ENCODE measurements at places on chromosomes 13 and 19.

GRCh38 chr13:102771298-102772041 is 2.1 kb downstream of the TEX30 start:
- no peak for DNase-seq

GRCh38 chr19:3668331-3669081 is 31.8 kb downstream of the PIP5K1C start:
- DNase-seq = no peak

DNA sequence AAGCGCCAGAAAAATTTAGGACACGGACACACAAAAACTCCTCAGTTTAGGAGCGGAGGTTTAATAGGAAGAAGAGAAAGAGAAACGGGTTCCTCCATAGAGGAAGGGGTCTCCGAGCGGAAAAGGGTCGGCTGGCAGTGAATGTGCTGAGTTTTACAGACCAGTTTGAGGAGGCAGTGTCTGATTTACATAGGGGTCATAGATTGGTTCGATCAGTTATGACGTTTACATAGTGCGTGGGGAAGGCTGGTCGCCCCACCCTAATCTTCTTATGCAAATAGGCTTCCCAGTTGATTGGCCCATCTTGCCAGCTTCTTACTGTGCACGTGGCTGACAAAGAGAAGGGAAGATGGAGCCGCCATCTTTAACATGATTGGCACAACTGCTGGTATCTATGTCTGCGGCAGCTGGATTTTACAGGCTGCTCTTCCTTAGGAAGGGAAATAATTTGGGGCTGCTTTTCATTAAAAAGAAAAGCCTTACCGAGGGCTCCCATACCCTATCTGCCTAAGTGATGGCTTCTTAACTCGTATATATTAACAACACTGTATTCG is 1.2 kb upstream of the ZNF225 start:
- no peak for DNase-seq

DNA sequence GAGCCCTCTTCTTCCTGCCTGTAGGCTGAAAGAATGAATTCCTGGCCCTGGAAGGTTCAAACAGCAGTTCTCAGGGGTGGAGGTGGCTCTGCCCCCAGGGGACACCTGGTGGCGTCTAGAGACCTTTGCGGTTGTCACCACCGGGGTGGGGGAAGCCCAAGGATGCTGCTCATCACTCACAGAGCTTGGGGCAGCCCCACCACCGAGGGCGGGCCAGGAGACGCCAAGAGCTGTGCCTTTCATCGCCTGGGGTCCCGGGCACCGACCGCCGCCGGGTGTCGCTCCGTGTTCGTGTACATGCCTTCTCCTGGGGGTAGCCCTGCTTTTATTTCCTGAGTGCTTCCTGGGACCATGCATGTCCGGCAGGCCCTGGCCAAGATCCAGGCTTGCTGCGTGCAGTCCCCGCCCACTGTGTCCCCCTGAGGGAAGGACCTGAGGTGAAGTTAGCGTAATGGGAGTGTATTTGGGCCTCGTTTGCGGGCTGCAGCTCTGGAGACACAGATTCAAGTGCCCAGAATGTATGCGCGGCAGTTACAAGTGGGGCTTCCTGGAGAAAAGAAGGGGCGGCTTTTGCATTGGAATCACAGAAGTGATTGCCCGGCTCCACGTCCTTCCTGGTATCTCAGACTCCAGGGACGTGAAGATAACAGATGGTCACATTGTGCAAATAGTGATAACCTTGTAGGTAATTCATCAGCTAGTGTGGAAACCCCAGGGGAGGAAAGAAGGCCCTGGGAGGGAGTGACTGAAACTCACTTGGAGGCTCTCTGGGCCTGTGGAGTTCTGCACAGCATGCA is 7.8 kb downstream of the DOT1L start:
- peak; percentile 63 for DNase-seq

DNA sequence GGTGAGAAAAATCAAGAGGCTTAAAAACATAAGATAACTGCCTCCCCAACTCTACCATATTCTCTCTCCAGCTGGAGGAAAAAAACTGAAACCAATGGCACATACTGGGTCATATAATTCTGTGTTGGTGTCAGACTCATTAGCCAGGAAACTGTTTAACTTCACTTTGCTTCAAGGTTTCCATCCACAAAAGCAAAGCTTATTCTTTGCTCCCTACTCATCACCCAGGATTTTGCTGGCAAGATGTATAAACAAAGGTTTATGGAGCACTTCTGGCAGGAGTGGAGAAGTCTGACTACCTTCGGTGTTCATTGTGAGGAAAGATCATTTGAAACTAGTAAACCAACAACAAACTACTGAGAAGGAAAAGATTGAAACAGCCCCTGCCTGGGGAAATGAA is 197.5 kb upstream of the SERP2 start:
- DNase-seq = no peak

GRCh38 chr19:51121257-51121656 is 3.4 kb upstream of the SIGLEC9 start:
- no peak for DNase-seq

DNA sequence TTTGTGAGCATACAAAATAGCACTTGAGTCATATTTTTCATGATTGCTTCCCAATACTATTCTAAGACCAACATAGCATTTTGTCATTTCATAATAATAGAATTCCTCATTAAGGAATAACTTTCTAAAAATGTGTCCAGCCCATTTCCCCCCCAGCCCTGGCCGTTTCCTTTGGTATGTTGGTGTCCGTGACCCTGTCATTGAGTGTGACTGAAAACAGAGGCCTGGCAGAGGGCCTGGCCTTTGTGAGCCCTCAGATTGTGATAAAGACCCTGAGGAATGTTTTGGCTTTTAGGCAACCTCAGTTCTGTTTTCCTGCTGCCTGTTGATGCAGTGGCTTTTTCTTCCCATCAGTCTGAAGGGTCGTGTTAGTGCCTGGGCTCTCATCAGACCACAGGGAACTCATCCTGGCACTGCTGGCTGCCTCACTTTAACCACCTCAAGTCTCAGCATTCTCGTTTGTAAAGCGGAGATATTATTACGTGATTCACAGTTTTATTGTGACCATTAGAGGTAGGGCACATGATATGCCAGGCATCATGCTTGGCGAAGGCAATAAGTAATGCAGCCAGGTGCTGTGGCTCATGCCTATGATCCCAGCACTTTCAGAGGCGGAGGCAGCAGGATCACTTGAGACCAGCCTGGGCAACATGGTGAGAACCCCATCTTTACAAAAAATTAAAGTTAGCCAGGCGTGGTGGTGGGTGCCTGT is 13.8 kb downstream of the SPINT2 start:
- no peak for DNase-seq

GRCh38 chr13:112954488-112955270 is 14.3 kb upstream of the MCF2L start:
- no peak for DNase-seq

DNA sequence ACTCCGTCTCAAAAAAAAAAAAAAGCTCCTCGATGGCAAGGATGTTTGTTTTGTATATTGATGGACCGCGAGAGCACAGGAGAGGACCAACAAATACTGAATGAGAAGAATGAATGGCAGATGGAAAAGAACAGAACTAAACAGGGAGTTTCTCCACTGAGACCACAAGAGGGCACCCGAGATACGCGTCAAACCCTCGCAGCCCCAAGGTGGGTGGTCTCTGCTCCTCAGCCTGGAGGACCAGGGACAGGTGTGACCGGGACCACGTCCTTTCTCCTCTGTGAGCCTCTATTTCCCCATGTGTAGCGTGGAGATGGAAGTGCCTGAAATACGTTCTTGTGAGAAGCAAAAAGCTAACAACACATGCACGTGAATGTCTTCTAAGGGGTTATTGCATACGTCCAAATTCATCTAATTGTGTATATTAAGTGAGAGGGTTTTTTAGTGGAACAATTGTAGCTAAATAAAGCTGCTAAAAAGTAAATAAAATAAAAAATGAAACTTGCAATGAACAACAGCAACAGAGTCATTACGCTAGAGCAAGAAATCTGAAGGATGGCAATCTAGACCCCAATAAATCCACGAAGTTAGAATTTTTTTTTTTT is 8.3 kb upstream of the CDC42EP5 start:
- DNase-seq = no peak

GRCh38 chr13:43058318-43058674 is 34.9 kb downstream of the DNAJC15 start:
- DNase-seq = no peak

DNA sequence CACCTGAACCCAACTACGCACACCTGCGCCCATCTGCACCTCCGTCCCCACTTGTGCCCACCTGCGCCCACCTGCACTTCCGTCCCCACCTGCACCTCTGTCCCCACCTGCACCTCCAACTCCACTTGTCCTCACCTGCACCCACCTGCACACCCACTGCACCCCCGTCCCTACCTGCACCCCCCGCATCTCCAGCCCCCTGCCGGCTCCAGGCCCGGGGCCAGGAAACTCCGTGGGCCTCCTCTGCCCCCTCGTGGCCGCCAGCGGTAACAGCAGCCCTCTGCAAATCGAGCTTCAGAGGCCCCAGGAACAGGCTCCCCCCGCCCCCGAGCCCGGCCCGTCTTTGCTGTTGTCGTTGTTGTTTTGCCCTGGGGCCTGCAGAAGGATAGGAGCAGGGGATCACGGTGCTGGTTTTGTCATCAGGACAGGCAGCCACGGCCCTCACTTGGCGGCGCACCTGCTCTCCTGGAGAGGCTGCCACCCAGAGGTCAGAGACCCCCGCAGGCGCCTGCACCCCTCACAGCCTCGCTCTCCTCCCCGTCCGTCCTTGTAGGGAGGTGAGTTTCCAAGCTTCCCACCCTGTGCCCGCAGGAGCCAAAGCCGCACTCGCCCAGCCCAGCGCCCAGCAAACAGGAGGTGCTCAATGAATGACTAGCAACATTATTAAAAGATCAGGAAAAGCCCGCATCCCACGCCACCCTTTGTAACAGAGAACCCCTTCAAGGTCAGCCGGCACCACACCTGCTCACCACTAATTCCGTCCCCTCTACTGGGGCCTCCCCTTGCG is 65.4 kb downstream of the GNG7 start:
- DNase-seq = peak; percentile 56

DNA sequence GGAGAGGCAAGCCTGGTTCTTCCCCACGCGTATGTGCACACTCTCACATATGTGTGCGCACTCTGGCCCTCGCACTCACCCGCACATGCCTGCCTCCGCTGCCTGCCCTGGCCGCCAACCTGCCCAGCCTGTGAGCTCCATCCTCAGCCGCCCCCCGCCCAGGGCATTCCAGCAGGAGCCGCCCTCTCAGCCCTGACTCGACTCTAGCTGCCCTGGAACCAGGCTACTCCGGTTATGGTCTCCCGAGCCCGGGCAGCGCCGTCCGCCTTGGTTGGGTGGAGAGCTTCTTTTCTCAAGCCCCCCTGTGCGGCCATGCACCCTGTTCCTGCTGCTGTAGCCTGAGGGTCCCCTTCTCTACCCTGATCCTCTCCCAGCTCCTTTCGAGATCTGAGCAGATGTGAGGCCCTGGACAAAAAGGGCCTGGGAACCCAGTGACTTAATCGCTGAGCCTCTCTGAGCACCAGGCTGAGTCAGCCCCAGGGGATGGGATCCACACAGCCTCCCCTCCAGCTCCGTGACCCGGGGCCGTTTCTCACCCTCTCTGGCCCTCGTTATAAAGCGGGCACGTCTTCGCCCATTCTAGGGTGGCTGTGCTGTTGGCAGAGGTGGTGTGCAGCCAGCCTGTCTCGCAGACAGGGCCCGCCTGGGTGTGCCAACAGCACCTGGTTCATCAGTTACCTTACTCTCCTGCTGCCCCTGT is 191.5 kb downstream of the TEX29 start:
- DNase-seq = no peak

GRCh38 chr19:44718441-44719261 is 19.7 kb downstream of the CEACAM16 start:
- DNase-seq = no peak

- DNase-seq = peak; percentile 15
These were observed 11.8 kb upstream of the SHD start for GRCh38 chr19:4267101-4267900.

- no peak for DNase-seq
These were observed 8.0 kb downstream of the NPAS1 start for GRCh38 chr19:47027586-47028088.

DNA sequence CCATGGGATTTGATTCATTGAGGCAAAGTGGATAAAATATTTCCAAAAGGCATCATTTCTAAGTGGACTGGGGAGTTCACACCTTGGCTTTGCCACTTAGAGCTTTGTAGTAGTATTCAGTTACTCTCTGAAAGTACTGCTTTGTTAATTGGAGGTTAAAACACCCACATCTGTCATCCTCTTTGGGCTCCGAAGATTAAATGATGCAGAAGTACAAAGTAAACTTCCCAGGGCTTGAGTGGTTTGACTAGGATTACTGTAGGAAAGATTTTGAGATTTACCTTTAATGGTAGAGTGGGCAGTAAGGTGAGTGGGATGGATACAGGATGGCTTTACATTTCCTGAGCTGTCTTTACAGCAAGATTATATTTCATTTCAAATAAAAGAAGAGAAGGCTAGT is 42.4 kb downstream of the WASF3 start:
- no peak for DNase-seq

- DNase-seq = no peak
These were observed 192.9 kb downstream of the KLF5 start for GRCh38 chr13:73251626-73252265.

GRCh38 chr19:30226464-30227011 is 145.6 kb upstream of the ZNF536 start:
- DNase-seq = no peak

GRCh38 chr19:33950091-33950750 is 153.6 kb downstream of the KCTD15 start:
- no peak for DNase-seq

- DNase-seq = no peak
These were observed 4.7 kb downstream of the LSM4 start for GRCh38 chr19:18317961-18318800.

DNA sequence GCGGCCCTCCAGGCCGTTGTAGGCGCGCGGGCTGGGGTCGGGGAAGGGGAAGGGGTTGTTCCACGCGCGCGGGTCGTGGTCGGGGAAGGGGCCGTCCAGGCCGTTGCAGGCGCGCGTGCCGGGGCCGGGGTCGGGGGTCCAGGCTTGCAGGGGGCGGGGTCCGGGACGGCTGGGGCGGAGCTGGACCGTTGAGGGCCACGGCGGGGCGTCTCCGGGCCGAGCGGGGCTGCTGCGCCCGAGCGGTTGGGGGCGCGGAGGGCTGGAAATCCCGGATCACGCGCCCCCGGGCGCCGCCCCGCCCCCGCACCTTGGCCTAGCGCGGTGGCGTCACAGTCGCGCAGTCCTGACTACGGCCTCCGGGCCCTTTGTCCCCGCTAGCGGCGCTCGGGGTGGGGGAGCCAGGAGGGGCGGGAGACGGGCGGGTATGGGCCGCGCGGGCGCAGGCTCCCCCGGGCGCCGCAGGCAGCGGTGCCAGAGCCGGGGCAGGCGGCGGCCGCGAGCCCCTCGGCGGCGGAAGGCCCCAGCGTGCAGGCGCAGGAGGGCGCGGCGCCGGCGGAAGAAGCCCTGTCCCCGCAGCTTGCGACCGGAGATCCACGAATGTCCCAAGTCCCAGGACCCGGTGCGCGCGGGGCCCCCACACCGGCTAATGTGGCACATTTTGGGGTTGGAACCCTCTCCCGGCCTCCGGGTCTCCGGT is 665 bp downstream of the GPX4 start:
- DNase-seq = peak; percentile 60

DNA sequence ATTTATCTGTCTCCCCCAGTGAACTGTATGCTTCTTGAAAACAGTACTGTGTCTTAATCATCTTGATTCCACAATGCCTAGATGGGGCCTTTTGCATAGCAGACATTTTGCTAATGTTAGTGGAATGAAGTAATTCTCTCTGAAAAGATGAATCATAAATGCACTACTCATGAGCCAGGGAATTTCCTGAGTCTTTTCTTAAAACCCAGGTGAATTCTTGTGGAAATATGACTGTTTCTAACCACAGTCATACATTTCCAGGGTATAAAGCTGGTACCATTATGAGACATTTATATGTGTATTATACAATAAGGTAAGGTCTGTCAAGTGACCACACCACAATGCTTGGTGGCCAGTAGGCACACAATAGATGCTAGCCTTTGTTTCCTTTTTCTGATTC is 5.5 kb upstream of the KCTD4 start:
- no peak for DNase-seq

GRCh38 chr19:46551164-46551563 is 50.0 kb upstream of the CALM3 start:
- no peak for DNase-seq

Measured in activated CD4-positive, CD25-positive, alpha-beta regulatory T cell (primary cell).